ENCODE measurements at places on chromosomes 5 and 9.
A peak's percentile ranks its signal among the peaks of the same experiment; 100 is the strongest.

DNA sequence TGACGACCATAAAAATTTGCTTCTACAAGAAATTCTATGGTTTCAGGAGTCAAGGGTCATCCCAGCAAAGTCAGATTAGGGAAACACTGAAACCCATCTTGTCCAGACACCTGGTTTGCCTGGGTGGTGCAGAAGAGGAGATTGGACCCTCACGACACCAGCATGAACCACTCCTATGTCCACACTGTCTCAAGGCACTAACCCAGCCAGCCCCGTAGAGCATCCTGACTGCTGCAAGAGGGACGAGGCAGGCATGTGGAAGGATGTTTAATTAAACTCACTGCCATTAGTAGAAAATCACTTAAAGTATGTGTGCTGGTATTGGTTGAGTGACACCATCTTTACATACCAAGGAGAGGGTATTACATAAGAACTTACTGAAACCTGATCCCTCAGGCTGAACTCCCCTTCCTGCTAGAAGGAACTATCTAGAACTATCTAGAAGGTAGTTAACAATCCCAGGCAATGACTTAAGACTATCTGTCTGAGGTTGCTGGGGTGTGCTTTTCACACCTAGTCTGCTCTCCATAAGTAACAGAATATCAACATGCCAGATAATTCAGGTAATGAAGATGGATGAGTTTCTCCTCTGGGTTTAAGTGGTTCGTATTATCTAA lies 93.6 kb downstream of the SEMA6A start:
- DNase-seq: peak; percentile 38

- DNase-seq: no peak
These were observed 69.3 kb downstream of the ISL1 start for GRCh38 chr5:51452562-51452961.

DNA sequence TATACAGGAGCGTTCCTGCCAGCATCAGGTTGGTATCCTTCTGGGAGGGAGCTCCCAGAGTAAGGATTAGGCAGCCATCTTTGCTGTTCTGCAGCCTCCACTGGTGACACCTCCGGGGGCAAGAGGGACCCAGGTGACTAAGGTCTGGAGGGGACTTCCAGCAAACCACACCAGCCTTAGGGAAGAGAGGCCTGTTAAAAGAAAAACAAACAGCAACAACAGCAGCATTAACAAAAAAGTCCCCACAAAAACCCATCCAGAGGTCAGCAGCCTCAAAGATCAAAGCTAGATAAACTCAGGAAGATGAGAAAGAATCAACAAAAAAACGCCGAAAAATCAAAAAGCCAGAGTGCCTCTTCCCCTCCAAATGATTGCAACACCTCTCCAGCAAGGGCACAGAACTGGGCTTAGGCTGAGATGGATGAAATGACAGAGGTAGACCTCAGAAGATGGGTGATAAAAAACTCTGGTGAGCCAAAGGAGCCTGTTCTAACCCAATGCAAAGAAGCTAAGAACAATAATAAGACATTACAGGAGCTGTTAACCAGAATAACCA lies 388.2 kb downstream of the SPATA31D1 start:
- DNase-seq: no peak

DNA sequence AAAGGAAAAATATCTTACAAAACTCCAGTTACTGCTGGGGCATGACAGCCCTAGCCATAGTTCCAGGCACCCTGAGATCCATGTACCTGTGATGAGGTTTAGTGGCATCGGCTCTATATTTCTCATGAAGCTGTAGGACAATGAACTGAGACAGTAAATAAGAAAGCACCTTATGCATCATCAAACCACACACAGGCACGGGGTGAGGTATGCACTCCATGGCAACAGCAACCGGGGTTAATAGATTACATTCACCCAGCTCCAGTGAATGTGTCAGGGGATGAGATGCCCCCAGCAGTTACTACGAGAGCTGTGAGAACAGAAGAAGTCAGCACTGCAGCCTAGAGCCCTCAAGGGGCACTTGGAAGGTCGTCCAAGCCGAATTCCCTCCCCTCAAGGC lies 162.0 kb upstream of the S1PR3 start:
- DNase-seq: no peak

DNA sequence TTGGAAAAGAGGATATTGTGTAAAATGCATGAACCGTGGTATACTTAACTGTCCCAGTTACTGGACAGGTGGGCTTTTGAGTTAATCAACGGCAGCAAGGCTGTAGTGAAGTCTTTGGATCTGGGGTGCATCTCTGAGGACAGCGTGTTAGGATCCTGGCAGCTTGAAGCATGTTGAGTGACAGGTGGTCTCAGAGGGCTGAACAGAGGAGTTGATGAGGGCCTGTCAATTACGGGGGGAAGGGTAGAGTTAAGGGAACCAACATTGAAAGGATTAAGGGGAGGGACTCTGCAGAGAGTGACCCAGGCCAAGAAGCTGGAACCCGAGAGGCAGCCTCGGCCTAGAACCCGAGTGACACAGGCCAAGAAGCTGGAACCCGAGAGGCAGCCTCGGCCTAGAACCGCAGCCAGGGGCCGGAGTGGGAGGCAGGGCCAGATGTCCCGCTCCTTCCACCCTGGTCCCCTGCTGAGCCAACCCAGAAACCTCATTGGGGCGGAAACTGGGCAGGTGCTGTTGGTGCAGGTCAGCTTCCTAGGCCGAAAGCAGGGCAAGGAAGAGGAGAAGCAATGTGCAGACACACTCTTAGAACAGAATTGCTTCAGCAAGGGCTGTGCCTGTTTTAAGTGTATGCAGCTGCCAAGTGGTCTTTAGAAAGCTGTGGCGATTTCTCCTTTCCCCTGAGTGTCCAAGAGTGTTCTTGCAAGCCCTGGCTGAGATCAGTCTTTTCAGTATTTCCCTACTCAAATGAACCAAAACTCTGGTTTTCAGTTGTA lies 62.0 kb downstream of the ANKRD33B start:
- DNase-seq: no peak

GRCh38 chr9:70579686-70580085 lies 165.2 kb upstream of the KLF9 start:
- peak; percentile 89 for DNase-seq

DNA sequence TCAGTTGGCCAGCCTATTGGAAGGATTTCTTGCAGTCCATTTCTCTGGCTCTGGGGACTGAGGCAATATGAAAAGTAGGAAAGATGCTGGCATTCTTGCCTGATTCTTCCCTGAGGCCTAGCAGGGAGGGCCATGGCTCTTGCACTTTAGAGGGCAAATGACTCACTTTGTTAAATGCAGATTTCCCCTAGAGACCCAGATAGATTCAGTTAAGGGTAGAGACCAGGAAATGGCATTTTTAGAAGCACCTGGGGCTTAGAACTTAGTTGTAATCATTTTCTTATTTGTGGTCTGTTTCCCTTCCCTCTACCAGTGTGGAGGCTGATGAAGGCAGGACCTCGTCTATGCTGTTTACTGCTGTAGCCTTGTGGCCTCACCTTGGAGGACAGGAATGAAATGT lies 112.8 kb upstream of the NR3C1 start:
- DNase-seq: peak; percentile 49

DNA sequence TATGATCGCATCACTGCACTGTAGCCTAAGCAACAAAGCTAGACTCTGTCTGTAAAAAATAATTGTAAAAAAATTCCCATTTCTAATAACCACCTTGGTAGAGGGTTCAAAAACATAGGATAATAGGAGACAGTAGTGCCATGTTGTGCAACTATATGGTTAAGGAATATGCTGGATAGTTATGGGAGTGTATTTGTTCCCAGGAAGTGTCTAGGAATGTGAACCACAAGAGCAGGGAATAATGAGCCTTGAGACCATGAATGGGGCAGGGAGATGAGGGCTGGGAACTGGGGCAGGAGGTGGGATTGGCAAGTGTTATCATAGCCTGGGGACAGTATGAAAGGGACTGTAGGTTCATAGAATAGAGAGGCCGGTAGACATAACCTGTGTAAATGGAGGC lies 50.4 kb downstream of the RUSC2 start:
- DNase-seq: no peak

DNA sequence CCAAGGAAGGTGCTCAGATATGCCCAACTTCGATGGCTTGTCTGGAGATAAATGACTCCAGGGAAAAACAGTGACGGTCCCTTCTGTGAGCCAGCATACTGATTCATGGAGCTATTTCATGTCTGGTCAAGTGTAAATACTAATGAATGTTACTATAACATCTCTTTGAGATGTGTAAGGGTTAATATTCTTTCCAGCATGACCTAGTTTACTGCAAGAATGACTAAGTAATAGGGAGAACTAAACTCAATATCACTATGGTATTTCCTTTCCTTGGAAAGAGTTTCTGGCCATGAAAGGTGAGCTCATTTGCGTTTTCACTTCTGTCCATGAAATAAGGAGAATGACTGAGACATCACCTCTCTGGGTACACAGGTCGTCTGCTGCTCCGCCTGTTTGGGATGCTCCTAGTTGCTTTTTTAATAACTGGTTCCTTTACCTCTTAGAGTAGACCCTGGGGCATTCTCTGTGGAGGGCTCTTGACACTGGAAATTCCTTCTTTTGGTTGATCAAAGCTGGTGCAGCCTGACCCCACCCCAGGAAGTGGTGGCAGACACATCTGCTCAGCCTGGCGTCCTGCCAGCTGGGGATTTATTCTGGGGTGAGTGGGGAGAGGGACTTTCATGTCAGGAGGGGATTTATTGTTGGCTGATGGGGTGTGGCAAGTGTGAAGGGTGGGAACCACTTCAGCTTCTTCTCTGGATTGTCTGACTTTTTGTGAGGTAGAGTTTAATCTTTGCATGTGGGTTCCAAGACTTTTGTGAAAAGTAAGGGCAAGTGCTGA lies 250.0 kb upstream of the MPDZ start:
- DNase-seq: no peak

DNA sequence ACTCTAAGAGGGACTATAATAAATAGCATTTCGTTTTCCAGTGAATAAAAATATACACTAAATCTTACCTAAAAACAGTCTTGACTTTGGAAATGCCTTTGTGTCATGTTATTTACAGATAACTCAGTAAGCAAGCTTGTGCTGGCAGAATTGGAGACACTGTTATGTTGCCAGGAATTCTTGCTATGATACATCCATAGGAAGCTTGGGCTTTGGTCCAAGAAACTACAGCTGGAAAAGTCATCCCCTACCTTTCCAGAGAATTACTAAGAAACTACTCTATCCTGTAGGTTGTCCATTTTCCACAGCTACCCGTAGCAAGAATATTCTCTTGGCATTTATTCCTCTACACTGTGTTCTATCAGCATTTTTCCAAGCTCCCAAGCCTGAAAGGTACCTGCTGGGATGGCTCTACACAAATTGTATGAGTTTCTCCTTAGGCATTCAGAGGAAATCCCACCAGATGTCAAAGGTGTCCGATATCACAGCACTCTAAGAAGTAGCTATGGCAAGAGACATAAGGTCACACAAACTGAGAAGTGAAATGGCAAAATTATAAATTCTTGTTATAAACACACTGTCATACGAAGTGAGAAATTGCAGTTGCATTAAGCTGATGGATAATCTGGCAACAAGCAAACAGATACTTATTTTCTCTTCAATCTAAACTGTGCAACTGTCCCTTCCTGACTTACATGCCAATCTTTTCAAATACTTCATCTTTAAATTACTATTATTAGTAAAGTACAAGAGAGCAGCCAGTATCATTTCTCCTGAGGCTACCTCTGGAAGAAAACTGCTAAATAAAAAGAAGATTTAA lies 68.5 kb downstream of the MCTP1 start:
- no peak for DNase-seq

- no peak for DNase-seq
These were observed 2.6 kb upstream of the FREM1 start for GRCh38 chr9:14912859-14913258.

- no peak for DNase-seq
These were observed 184.9 kb downstream of the SEC61B start for GRCh38 chr9:99406939-99407338.

GRCh38 chr9:19496321-19497050 lies 87.7 kb downstream of the ACER2 start:
- DNase-seq: no peak

DNA sequence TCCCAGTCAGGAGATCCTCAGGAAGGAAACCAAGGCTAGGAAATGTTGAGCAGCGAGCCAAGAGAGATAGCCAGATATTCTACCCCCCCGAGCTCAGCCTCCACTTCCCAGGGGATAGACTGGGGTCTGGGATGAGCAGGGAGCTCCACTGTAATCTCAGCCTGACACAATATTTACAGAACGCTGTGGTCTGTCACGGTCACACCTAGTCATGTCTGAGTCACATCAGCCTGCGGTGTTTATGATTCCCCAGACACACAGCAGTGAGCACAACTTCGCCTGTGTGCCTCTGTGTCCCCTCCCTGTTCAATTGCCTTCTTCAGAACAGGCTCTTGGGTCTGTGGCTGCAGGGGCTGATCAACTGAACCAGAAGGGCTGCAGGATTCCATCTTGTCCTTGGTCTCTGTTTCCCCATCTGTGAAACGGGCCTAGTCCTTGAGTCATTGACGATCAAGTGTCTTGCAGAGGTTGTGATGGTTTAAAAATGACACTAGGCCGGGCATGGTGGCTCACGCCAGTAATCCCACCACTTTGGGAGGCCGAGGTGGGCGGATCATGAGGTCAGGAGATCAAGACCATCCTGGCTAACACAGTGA lies 8.6 kb upstream of the PRRX2 start:
- no peak for DNase-seq

DNA sequence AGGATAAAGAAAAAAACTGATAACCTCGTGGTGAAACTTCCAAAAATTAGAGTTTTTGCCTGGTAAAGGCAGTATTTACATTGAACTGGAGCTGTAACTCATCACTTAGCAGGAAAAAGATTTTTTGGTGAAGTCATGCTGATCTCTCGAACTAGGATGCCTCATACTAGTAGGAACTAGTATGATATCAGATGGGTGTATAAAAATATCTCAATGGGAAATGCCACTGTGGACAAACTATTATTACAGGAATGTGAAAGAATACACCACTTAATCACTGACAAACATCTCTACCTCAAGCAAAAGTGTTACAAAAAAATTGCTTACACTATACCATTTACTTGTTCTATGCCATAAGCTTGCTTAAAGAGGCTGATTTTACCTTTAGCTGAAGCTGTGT lies 28.4 kb downstream of the RFX3 start:
- DNase-seq: no peak

DNA sequence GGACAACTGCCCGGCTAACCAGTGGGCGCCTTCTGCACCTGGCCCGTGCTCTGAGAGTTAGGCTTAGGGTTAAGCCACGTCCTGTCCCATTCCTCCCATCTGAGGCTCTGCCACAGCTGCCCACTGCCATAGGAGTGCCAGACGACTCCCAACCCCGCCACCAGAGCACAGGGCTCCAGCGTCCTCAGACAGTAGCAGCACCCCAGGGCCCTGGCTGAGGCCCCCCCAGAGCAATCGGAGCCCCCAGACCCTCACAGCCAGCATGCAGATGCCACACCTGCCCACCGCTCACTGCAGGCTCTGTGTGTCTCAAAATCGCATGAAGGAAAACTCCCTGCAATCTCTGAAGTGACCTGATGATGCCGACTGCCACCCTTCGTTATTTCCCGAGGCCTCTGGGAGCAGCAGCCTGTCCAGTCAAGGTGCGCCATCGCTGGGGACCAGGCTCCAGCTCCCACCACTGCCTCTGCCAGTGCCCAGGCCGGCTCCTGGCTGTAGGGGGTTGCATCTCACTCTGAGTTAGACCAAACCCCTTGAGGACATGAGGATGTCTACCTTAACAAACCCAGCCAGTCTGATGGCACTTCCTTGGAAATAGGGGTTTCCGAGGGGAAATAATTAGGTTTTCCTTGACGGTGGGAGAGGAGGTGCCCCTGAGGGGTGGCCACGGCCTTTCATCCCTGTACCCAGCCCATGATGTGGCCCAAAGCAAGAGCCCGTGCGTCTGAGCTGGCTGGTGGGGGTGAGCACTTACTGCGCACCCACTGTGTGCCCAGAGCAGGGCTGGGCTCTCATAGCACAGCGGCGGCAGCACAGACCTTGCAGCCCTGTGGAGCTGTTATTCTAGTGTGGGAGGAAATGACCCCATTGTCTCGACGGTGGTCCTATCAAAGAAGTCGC lies 58.0 kb upstream of the RNF130 start:
- DNase-seq: no peak

Data from trophoblast cell (in vitro differentiated cells and primary cell).